Heart left ventricle (tissue), 16 donors: ENCODE measurements at places on chromosomes 2 and 18. TPM values are rescaled to one million over a fixed set of nuclear protein-coding genes. Genes with fewer than 3 reads are reported as not detected.

DNA sequence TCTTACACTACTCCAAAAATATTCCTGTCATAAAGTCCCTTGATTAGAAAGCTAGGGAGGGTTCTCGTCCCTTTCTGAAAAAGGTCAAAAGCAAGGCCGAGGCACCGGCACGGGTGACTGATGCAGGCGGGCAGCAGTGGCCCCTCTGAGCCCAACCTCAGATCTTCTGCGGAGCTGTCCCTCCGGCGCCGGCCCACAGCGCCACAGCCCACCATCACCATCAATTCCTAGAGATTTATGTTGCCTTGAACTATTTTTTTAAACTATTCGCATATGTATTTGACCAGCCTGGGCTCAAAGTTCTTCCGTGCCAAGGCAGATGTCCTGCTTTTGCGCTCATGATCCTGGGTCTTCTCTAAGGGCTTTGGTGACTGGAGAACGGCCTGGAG, 26.8 kb downstream of the PRELID3A start:
- DNase-seq = no peak

Gene CROCC2
- polyA plus RNA-seq = not detected

DNA sequence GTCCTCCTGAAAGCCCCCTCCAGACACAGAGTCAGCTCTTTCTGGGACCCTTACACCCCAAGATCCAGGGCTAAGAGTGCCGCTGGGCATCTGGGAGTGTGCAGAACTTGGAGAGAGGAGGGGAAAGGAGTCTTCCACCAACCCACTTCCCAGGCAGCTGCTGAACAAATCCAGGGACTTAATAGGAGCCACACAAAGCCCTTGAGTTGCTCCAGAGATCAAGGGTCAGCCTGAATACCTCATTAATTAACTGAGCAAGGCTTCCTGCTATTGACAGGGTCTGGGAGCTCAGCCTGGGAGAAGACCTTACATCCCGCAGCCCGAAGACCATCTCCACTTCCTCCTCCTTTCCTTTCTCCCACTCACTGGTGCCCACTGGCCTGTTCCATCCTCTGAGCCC, 108.3 kb downstream of the CELF4 start:
- no peak for DNase-seq

GRCh38 chr2:32833709-32834108, 113.0 kb upstream of the LTBP1 start:
- no peak for DNase-seq

DNA sequence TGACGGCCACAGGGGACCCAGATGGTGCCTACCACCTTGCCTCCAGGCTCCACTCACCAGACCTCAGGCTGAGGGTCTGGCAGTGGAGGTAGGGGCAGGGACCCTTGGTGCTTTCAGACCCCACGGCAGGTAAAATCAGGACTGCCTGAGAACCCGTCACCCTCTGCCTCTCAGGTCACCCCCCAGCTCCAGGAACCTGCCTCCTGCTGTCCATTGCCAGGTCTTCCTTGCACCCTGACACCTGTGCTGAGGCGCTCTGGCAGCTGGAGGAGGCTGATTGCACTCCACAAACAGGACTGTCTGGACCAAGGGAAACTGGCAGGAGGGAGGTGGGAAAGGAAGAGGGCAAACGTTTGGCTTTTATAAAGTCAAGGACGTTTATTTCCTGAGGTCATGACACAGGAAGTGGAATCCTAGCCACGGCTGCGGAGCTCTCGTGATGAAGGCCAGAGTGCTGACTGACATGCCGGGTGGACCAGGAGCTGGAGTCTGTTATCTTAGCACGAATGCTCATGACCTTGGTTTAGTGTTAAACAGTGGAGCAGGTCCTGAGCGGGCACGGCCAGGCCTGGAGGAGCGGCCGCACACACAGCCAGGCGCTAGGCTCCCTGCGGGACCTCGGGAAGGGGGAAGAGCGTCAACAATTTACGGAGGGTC, 40.5 kb downstream of the ANO7 start:
- DNase-seq = no peak
